Airway epithelial cell (primary cell): ENCODE measurements at places on chromosomes 4 and X. TPM values are rescaled to one million over a fixed set of nuclear protein-coding genes. Genes with fewer than 3 reads are reported as not detected.

The BEX1 gene
- 1.9 TPM in 1 of 2 replicates, not detected in the other for total RNA-seq

The FAM200B gene
- total RNA-seq, result 18.8 and 37.8 TPM in 2 replicates

The L1CAM gene
- 1.3 and 1.6 TPM in 2 replicates for total RNA-seq

The FMR1NB gene
- not detected in 2 replicates for total RNA-seq

The SLBP gene
- 85.1 and 94.5 TPM in 2 replicates for total RNA-seq

The FOXR2 gene
- total RNA-seq, result not detected in 2 replicates

The KANTR gene
- 0.88 and 2.8 TPM in 2 replicates for total RNA-seq

The AREG gene
- 325 and 334 TPM in 2 replicates for total RNA-seq

The LRP2BP gene
- 0.07 and 0.19 TPM in 2 replicates for total RNA-seq

The TRPC5OS gene
- not detected in 2 replicates for total RNA-seq

The BEX5 gene
- 0.79 TPM in 1 of 2 replicates, not detected in the other for total RNA-seq

The USP17L22 gene
- not detected in 2 replicates for total RNA-seq

The CXorf49 gene
- total RNA-seq, result not detected in 2 replicates

The LRPAP1 gene
- 147 and 152 TPM in 2 replicates for total RNA-seq

The PCSK1N gene
- 13.2 and 15.4 TPM in 2 replicates for total RNA-seq

The SNX12 gene
- 54.8 and 67.6 TPM in 2 replicates for total RNA-seq

The SAGE1 gene
- total RNA-seq, result not detected in 2 replicates

The CYSLTR1 gene
- not detected in 2 replicates for total RNA-seq
